ENCODE measurements at places on chromosomes 2 and 18.

GRCh38 chr2:45024600-45025291 lies 15.5 kb upstream of the SIX2 start:
- DNase-seq, result peak; percentile 70

GRCh38 chr2:150256736-150257135 lies 230.7 kb downstream of the RND3 start:
- DNase-seq, result no peak

DNA sequence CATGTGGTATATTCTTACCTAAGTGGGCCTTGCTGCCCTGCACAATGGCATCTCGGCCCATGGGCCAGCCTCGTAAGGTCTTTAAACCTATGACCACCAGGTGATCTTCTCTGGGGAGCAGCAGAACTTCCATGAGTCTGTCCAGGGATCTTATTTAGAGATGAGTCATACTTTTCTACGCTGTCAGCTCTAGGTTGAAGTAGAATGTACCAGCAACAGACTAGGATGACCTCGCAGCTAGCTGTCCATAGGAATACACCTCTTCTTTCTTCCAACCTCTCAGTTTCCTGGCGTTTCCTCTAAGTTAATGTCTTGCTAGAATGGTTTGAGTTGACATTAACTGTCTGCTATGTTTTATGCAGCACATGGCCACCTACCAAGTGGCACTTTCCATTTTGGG lies 15.6 kb upstream of the CXCR4 start:
- no peak for DNase-seq

- no peak for DNase-seq
These were observed 14.9 kb upstream of the ECEL1 start for GRCh38 chr2:232502511-232502910.

DNA sequence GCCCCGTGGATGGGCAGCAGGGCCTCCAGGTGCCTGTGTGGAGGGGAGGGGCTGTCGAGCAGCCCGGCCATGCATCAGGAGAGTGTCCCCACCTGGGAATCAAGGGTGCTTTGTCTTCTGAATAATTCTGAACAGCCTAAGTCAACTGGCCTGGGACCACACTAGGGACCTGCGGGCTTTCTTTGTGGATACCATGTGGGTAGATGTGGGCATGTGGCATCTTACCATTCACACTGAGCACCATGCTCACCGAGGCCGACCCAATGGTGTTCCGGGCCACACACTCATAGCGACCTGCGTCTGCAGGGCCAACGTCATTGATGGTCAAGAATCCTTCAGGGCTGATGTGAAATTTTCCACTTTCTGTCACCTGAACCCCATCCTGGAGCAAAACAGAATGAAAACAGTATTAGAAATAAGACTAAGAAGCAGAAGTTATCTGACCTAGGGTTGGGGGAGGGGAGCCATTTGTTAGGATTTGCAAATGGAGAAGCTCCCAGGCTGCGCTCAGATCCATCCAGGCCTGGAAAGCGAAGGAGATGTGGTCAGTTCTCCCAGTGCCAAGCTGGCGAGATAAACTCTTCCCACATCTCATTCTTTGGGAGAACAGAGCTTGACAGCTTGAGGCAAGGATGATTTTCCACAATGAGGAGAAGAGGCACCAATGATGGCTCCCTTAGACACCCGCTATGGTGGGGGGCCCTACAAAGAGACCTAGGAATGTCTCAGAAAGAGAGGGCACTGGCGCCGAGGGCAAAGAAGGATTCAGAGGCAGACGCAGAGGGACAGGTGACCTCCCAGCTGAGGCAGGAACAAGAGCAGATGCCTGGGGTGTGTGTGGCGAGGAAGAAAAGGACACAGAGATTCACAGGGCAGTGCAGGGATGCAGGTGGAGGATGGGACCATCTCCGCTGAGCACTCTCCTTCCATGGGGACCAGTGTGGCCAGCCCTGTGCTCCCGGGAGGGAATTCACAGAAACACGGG lies 83.4 kb downstream of the PXDN start:
- DNase-seq, result no peak

DNA sequence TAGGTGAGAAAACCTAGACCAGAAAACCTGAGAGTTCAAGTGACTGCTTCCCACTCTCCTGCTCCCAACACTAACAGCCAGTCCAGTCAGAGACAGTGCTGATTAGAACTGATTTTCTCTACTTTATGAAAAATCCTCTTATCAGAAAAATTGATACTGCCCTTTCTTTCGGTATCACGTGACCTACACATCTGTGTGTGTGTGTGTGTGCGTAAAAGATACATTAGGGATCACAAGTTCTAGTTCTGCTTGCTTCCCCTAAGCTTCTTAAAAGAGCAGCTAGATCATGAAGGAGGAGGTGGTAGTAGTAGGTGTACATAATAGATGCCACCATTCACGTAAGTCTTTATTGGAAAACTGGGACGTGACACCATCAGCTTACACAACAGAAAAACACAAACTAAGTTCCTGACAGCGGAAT lies 1.5 kb downstream of the ARL5A start:
- no peak for DNase-seq

DNA sequence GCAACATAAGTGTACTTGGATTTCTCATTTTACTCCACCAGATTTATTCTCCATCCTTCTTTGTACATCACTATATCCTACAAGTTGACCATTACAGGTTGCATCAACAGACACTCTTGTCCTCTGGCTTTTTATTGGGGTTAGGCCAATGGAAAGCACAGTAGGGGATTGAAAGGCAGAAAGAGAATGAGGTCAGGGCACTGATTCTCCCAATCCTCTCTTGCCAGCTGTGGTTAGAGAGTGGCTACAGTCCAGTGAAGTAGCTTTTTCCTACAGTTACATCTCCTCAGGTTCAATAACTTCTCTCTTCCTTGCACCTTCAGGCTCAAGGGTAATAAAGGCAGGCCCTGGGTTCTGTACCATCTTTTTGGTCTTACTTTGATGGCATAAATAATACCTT lies 20.2 kb upstream of the COL5A2 start:
- no peak for DNase-seq

- DNase-seq, result no peak
These were observed 147.6 kb downstream of the HDAC4 start for GRCh38 chr2:239253264-239253663.

DNA sequence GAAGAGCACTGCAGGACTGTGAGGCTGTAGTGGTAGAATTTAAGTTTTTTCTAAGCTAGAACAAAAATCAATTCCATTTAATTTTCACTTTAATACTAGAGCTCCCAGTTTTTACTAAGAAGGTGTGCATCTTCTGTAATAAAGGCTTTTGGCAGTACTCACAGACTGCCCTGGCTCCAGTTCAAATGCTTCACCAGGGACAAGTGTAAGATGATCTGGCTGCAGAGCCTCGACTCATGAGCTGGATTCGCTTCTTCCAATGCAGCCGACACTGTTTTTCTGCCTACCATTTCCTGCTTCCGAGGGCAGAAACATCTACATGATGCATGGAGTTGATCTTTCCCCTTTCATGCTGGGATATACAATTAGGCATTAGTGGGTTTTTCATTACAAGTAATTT lies 87.0 kb downstream of the FARSB start:
- no peak for DNase-seq

GRCh38 chr2:8563814-8564474 lies 117.9 kb upstream of the ID2 start:
- DNase-seq, result no peak

- DNase-seq, result peak; percentile 31
These were observed 23.3 kb downstream of the STAMBP start for GRCh38 chr2:73852020-73852419.

DNA sequence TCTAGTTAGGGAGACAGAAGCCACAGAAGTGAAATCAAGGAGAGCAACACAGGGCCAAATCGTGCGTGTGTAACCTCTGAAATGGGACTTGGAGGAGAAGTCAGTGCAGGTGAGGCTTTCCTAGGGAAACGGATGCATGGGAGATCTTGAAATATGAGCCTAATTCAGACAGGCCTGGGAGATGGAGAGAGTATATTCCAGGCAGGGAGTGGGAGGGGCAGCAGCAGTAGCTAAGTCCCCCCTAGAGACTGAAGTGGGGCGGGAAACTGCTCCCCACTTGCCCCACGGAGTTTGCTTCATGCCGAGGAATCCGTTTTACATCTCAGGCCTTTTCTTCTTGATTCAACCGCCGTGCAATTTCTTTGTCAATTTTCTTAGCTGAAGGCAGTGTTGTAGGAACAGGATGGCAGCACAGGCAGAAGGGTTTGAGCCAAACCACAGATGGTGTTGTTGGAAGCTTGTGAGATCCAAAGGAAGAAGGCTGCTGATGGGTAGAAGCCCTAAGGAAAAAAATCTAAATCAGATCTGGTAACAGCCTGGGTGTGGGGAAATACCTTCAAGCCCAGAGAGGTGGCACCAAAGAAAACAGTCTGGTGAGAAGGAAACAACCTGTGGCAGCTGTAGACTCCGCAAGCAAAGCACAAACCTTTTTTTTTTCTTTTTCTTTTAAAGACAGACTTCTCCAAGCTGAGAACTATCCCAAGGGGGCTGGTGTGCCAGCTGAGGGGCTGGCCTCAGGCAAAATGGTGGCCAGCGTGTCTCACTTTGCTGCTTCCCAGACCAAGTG lies 40.2 kb downstream of the EPAS1 start:
- no peak for DNase-seq

- no peak for DNase-seq
These were observed 284.3 kb downstream of the NUP35 start for GRCh38 chr2:183408562-183408961.

GRCh38 chr2:135845257-135845656 lies 8.3 kb upstream of the LCT start:
- no peak for DNase-seq

GRCh38 chr18:74897971-74898657 lies 300.4 kb downstream of the ZNF407 start:
- DNase-seq, result peak; percentile 29

DNA sequence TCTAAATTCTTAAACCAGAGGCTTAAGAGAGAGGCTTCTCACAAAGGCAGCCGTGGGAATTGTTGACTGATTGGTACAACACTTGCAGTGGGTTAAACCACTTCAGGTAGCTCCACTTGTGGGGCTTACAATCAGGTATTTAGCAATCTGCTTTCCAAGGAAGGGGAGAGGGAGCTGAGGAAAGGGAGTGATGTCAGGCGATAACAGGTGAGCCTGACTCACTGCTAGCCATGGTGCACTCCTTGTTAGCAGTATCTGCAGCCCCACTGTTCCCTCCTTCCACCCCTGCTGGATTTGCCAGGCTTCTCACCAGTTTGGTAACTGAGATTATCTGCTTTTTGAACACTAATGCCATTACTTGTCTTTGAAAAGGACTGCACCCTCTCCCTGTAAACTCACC lies 1056.7 kb upstream of the FANCL start:
- DNase-seq, result no peak

DNA sequence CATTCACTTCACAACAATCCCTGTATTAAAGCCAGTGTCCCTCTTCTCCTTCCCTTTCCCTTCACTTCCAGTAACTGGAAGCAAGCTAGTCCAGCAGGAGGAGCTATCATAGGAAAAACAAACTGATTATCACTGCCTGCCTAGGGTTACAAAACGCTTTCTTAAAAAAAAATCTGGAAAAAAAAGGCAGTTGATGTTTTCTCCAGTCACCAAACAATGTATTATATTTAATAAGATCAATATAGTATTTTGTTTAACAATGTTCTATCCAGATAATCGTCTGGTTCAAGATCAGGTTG lies 78.8 kb upstream of the ITGB6 start:
- no peak for DNase-seq

GRCh38 chr2:220188031-220188430 lies 560.6 kb downstream of the SLC4A3 start:
- DNase-seq, result no peak

GRCh38 chr2:34423301-34423700 lies 824.2 kb upstream of the FAM98A start:
- no peak for DNase-seq

GRCh38 chr2:159459279-159459678 lies 157.1 kb downstream of the BAZ2B start:
- no peak for DNase-seq

GRCh38 chr2:222193328-222193983 lies 105.3 kb downstream of the PAX3 start:
- DNase-seq, result no peak

DNA sequence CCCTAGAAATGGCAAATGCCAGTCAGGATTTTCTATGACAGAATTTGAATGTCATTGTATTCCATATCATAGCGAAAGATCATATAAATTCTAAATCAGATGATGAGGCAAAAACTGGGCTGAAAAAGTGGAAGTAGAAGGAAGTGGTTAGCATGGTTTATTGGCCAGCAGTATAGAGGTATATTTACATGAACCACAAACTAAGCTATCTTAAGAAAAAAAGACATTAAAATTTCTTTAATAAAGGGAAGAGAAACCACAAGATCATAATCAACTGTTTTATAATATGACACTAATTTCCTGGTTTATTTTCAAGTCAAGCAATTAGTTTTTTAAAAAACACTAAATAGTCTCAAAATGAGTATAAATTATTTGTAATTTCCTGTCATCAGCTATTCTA lies 123.2 kb upstream of the LRP1B start:
- DNase-seq, result no peak

- no peak for DNase-seq
These were observed 222.9 kb downstream of the ZBTB7C start for GRCh38 chr18:48186131-48186766.

- no peak for DNase-seq
These were observed 639.3 kb downstream of the ADCYAP1 start for GRCh38 chr18:1544016-1544415.

DNA sequence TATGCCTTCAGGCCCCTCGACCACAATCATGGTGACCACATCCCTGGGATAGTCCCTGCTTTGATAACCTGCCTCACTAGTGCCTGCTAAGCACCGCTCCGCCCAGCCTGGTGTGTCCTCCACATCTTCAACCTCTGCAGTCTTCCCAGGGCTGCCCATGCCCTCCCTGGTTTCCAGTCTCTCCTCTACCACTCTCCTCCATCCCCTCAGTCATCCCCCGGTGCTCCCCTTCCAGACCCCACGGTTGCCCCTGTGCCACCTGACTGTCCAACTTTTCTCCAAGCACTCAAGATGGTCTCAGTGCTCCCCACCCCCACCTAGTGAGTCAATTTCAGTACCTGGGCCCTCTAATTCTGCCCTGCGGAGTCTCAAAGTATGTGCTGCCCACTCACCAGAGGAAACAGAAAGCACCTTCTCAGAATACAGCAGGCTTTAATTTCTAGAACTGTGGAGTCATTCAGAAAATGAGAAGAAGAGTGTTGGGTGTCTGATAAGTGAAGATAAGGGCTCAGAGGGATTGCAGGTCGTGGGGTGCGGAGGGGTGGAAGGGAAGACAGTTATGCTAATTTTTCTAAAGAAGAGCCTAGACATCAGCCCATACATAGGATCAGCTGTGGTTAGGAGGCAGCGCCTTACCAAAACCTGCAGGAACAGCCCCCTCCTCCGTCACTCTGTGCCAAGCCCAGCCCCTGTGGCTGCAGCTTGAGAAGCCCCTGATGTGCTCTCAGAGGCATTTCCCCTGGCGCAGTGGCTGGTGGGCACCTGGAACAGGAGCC lies 53.6 kb upstream of the CAB39 start:
- DNase-seq, result no peak

- DNase-seq, result no peak
These were observed 262.5 kb downstream of the KCNJ3 start for GRCh38 chr2:154960802-154961583.
